ENCODE measurements at places on chromosomes 11 and 22.

DNA sequence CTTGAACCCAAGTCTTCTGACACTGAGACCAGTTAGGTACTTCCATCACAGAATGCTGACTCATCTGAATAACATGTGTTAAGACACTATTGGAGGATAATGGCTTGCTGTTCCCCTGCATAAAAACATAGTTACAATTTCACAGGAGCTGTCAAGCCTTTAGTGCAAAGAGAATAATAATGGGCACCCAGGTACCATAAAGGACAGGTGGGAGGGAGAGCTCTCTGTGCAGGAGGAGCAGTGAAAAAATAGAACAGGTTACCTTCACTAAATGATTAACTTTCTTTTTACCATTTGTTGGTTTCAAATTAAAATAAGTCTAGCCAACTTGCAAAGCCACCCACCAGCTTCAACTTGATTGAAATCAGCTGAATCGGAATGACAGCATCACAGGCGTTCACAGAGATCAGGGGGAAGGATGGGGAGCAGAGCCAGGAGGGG is 173.2 kb downstream of the DSCAML1 start:
- DNase-seq: no peak

DNA sequence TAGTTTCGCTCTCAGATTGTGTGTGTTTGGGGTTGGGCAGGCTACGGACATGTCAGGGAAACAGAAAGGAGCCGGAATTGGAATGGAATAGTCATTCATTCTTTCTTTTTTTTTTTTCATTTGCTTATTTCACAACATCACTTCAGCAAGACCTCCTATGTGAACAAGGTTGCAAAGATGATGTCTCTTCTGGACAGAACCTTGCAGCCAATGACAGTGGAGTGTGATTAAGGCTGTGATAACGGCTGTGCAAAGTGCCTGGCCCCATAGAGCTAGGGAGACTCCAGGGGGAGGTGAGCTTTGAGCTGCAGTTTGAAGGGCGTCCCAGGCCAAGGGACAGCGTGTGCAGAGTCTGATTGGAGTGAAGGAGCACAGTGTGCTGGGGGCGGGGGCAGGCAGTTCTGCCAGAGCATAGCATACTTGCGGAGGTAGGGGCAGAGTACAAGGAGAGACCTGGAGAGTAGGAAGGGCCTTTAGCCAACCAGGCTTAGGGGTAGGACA is 3.4 kb downstream of the TIGD3 start:
- DNase-seq: no peak

- DNase-seq: no peak
Measured at GRCh38 chr11:87600938-87601337, 563.2 kb downstream of the TMEM135 start.

- no peak for DNase-seq
Measured at GRCh38 chr11:25775603-25776002, 556.3 kb upstream of the ANO3 start.

DNA sequence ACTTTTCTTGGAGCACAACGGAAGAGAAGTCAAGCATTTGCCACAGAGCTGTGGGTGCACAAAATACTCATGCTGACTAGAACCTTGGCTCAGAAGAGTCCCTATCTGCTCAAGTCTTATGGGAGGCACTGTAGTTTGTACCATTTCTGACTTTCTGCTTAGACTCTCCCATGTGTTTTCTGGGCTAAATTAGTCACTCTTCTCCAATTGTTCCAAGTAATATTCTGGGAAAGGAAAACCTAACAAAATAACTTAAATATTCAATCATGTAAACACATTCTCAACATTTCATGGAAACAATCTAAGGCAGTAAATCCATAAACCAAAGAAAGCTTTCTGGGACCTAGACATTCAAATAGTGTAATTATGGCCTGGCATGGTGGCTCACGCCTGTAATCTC is 220.7 kb downstream of the SWAP70 start:
- no peak for DNase-seq

DNA sequence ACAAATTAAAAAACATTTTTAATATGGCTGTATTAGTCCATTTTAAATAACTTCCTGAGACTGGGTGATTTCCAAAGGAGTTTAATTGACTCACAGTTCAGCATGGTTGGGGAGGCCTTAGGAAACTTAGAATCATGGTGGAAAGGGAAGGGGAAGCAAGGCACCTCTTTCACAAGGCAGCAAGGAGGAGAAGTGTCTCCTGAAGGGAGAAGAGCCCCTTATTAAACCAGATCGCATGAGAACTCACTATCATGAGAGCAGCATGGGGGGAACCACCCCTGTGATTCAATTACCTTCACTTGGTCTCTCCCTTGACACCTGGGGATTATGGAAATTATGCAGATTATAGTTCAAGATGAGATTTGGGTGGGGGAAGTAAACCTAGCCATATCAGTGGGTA is 488.6 kb downstream of the ETS1 start:
- no peak for DNase-seq

DNA sequence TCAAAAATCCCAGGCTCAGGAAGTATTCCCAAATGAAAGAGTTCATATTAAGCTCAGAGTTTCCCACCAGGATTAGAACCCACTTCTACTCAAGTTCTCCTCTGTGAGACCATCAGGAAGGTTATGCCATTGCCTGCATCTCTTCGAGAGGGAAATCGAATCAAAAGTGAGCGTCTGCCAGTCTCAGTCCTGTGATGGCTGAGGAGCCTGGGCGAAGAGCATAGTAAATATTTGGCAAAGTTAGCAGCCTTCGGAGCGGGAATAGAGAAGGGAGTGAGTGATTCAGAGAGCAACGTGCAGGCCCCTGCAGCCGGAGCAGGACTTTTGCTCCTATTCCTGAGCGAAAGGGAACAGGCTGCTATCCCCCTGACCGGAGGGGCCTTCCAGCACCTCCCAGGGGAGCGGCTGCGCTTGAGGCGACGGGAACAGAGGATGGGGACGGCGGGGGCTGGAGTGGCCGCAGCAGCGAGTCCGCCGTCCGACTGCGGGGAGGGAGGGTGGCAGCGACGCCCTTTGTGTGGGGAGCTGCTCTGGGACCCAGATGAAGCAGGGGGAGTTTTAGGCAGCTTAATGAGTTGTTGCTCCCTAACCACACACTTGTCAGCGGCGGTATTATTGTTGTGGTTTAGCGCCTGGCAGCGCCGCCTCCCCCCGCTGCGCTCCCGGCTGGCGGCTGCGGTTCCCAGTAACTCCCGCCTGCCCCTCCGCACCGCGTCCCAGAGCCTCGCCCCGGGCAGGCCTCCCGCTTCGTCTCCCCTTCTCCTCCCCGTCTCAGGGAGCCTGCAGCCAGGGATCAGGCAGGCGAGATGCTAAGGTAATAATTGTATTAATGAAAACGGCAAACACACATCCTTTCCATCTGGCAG is 21.7 kb upstream of the NRGN start:
- no peak for DNase-seq

GRCh38 chr22:32815943-32816342 is 14.4 kb downstream of the TIMP3 start:
- no peak for DNase-seq

- no peak for DNase-seq
Measured at GRCh38 chr11:32919338-32919737, 26.7 kb downstream of the QSER1 start.

DNA sequence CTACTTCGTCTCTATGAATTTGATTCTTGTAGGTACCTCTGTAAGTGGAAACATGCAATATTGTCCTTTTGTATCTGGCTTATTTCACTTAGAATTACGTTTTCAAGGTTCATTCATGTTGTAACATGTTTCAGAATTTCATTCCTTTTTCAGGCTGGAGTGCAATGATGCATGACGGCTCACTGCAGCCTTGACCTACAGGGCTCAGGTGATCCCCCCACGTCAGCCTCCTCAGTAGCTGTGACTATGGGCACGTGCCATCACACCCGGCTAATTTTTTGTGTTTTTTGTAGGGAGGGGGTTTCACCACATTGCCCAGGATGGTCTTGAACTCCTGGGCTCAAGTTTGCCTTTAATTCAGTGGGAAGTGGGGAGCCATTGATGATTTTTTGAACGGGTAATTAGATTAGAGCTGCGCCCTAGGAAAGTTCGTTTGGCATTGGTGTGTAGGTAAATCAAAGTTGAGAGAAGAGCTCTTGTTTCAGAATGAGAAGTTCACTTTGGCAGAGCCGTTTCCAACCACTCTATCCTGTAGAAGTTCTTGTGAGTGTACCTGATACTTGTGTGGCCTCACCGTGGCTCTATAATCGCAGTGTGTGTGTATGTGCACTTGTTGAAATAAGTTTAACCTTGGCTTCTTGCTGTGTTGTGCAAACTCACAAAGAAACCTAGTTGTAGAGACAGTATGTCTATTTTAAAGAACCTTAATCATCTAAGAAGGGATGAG is 115.9 kb downstream of the NAV2 start:
- no peak for DNase-seq

- no peak for DNase-seq
Measured at GRCh38 chr11:67415501-67416304, at the start of gene CARNS1. TSS of gene CARNS1 (plus strand) at chr11:67415678. CDS start at chr11:67416200, 522 bp downstream.

DNA sequence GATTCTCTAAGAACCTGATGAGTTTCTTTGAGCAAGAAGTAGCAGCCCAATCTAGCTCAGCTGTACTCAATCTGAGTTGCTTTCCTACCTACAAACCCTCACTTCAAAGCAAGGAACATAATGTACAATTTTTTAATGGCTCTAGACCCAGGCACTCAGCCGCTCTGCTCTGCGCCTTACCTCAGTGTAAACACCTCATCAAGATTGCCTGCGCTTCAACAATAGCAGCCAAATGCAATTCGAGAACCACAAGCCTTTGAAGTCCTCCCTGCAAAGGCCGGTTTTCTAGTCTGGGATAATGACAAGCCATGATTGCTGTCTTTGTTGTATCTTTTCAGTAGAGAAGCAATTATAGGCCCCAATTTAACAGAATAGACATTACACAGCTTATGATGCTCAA is 38.0 kb downstream of the JHY start:
- DNase-seq: no peak

DNA sequence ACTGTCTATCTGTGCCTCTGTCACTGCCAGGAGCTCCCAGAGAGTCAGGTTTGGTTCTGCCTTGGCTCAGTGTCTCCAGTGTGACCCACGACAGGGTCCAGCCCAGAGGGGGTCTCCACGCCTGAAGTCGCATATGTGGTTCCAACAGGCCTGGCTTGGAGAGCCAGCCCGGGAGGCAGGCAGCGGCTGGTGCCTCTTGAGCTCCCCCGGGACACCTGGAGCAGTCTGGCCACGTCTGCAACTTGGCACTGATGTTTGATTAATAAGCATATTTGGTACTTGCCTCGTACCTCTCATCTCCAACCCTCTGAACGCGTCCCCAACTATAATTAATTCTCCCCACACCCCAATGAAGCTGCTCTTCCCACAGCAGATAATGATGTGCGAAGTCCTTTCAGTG is 31.7 kb upstream of the SHISAL1 start:
- DNase-seq: no peak
